Endothelial cell of coronary artery (primary cell): ENCODE measurements at places on chromosomes 16 and 17. TPM values are rescaled to one million over a fixed set of nuclear protein-coding genes. Genes with fewer than 3 reads are reported as not detected.

CDRT15 gene
- total RNA-seq = not detected in 2 replicates

LMF1 gene
- total RNA-seq = 7.8 and 9.1 TPM in 2 replicates

CCL17 gene
- not detected in 2 replicates for total RNA-seq

AOC3 gene
- total RNA-seq = under 0.01 TPM in 2 replicates
